ENCODE measurements at places on chromosomes 16 and 17. TPM values are rescaled to one million over a fixed set of nuclear protein-coding genes. Genes with fewer than 3 reads are reported as not detected.

The C16orf95 gene
- 5.3 TPM for total RNA-seq

The RTN4RL1 gene
- total RNA-seq: 11.2 TPM

The CEMP1 gene
- not detected for total RNA-seq

The SLC7A6 gene
- total RNA-seq: 264 TPM

The PTRH2 gene
- total RNA-seq: 29.1 TPM

The TTYH2 gene
- 5.6 TPM for total RNA-seq

The ZNF668 gene
- total RNA-seq: 13.3 TPM

The CCDC182 gene
- not detected for total RNA-seq

The BAIAP3 gene
- 1.3 TPM for total RNA-seq

The BICDL2 gene
- not detected for total RNA-seq

The VTN gene
- 2.1 TPM for total RNA-seq

The FZD2 gene
- 3.9 TPM for total RNA-seq

The GP1BA gene
- total RNA-seq: not detected

The CA4 gene
- total RNA-seq: 100 TPM

The PPP1R27 gene
- total RNA-seq: not detected

The MT1A gene
- total RNA-seq: 769 TPM

The PRSS27 gene
- 0.48 TPM for total RNA-seq

The TPPP3 gene
- total RNA-seq: 4.8 TPM

The WNT9B gene
- total RNA-seq: 0.74 TPM

The PRAC2 gene
- not detected for total RNA-seq

The DVL2 gene
- total RNA-seq: 24.7 TPM

The KCTD19 gene
- not detected for total RNA-seq

The CES1 gene
- 401 TPM for total RNA-seq

The MPP2 gene
- 2.3 TPM for total RNA-seq

The WWP2 gene
- total RNA-seq: 43.0 TPM

The TPSG1 gene
- total RNA-seq: not detected

The GAST gene
- not detected for total RNA-seq

The BTBD17 gene
- total RNA-seq: not detected

The COL1A1 gene
- total RNA-seq: 309 TPM

The TPSD1 gene
- total RNA-seq: not detected

The PRSS33 gene
- not detected for total RNA-seq

The TBKBP1 gene
- 21.7 TPM for total RNA-seq

The METTL22 gene
- total RNA-seq: 31.5 TPM

Measured in mesenteric fat pad (tissue), 1 donor.